ENCODE measurements at places on chromosomes 1 and 21. TPM values are rescaled to one million over a fixed set of nuclear protein-coding genes. Genes with fewer than 3 reads are reported as not detected.

FAM3B gene
- polyA plus RNA-seq = 0.09 TPM

LCE2C gene
- polyA plus RNA-seq = not detected

HSD3B2 gene
- polyA plus RNA-seq = not detected

BMP8A gene
- 1.0 TPM for polyA plus RNA-seq

GBP4 gene
- polyA plus RNA-seq = 12.4 TPM

SPTA1 gene
- polyA plus RNA-seq = 0.21 TPM

HAO2 gene
- not detected for polyA plus RNA-seq

ELAPOR1 gene
- polyA plus RNA-seq = 0.91 TPM

SGIP1 gene
- polyA plus RNA-seq = not detected

NBPF6 gene
- polyA plus RNA-seq = not detected

IER5 gene
- polyA plus RNA-seq = 134 TPM

LAD1 gene
- not detected for polyA plus RNA-seq

DNA sequence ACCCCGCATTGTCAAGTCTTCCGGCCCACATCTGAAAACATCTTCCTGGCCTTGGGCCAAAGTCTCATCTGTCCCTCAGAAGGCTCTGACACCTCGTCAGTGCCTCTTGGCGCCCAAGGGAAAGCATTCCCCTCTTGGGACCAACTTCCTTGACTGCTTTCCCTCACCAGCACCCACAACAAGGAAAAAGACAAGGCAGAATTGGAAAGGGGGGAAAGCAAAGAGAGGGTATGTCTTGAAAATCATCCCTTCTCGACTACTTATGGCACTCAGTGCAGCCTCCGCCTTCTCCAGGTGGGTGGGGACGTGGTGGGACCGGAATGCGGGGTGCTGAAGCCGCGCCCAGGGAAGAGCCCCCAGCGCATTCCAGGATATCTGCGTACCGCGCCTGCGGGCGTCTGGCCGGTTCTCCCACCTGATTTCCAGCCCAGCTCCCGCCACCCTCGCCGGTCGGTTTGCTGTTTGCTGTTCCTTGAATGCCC lies 554 bp upstream of the SLC39A1 start:
- no peak for DNase-seq

DNA sequence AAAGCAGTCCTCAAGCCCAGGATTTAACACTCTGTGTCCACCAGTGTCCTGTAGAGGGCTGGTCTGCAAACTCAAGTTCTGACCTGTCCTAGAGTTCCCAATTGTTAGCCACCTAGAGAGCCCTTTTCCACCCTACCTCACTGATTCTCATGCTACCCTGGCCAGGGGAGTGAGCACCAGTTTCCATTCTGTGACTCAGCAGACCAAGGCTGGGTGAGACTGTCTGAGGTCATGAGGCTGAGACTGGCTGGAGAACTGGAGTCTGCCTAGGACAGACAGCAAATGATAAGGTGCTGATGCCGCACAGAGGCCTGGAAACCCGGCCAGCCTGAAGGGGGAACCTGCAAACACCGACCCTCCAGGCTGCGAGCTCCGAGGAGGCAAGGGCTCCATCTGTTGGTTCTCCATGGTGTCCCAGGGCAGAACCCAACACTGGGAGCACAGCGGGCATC lies 13.7 kb downstream of the GLIS1 start:
- DNase-seq = no peak

- no peak for DNase-seq
These were observed 106.5 kb upstream of the ACTL8 start for GRCh38 chr1:17648457-17649145.

DNA sequence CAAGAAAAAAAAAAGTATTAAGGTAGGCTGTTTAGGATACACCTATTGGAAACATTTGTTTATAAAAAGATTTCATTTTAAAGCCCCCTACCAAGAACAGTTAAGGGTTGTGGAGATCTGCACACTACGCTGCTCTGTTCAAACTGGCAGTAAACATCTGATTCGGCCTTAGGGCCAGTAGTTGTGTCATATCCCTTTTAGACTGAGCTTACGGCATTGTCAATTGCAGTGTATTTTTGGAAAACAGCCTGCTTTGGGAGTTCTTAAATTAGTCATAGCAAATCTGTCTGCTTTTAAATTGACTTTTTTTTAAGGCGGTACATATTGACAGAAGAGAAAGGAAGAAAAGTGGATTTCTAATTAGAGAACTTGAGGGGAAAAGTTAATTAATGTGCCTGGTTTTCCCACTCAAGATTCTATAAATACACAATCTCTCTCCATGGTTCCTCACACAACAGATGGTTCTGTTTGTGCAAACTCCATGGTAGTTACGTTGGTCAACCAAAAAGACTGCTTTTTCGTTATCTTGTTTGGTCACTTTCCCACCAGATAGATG lies 1.7 kb upstream of the ELK4 start:
- DNase-seq = no peak

DNA sequence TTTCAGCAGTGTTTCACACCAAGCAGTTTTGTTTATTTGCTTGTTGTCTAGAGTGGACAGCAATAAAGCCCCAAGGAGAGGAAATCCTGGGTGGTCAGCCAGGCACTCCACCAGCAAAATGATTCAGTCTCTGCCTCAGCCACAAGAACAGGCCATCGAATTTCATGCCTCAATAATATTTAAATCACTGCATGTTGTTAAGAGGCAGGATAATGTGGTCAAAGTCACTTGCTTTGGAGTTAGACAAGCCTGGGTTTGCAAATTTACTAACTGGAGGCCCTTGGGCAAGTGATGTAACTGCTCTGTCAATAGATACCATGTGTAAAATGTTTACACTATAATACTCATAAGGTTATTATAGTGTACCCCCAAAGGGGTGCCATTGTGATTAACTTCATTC lies 349.6 kb downstream of the LMO4 start:
- no peak for DNase-seq

- no peak for DNase-seq
These were observed 357.8 kb upstream of the PTBP2 start for GRCh38 chr1:96363826-96364225.

GRCh38 chr1:8239306-8240023 lies 78.4 kb upstream of the SLC45A1 start:
- no peak for DNase-seq

DNA sequence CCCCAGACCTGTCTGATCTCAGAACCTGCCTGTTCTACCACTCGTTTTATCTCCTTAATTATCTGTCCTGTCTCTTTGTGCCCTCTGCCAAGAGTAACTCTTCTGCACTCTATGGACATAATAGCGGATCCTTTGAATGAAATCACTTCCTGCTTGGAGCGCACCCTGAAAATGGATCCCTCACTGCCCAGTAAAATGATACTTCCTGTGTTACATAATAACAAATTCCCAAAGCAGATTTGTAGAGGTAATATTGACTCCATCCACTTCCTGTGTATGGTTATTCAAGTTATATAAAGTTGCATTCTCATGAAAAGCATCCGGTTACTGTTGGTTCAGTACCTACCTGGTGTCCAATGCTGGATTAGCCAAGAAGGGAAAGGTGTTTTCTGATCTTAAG lies 246.0 kb downstream of the TRABD2B start:
- no peak for DNase-seq

GRCh38 chr1:154837034-154837671 lies 32.9 kb downstream of the KCNN3 start:
- DNase-seq = no peak

GRCh38 chr1:160981584-160982411 lies 27.2 kb upstream of the ITLN2 start:
- peak; percentile 39 for DNase-seq

- no peak for DNase-seq
These were observed 828 bp upstream of the MYBPH start for GRCh38 chr1:203176273-203177035.

GRCh38 chr1:150309758-150310508 lies 11.4 kb upstream of the PRPF3 start:
- DNase-seq = no peak

- no peak for DNase-seq
These were observed 11.4 kb downstream of the SLC1A7 start for GRCh38 chr1:53130878-53131589.

DNA sequence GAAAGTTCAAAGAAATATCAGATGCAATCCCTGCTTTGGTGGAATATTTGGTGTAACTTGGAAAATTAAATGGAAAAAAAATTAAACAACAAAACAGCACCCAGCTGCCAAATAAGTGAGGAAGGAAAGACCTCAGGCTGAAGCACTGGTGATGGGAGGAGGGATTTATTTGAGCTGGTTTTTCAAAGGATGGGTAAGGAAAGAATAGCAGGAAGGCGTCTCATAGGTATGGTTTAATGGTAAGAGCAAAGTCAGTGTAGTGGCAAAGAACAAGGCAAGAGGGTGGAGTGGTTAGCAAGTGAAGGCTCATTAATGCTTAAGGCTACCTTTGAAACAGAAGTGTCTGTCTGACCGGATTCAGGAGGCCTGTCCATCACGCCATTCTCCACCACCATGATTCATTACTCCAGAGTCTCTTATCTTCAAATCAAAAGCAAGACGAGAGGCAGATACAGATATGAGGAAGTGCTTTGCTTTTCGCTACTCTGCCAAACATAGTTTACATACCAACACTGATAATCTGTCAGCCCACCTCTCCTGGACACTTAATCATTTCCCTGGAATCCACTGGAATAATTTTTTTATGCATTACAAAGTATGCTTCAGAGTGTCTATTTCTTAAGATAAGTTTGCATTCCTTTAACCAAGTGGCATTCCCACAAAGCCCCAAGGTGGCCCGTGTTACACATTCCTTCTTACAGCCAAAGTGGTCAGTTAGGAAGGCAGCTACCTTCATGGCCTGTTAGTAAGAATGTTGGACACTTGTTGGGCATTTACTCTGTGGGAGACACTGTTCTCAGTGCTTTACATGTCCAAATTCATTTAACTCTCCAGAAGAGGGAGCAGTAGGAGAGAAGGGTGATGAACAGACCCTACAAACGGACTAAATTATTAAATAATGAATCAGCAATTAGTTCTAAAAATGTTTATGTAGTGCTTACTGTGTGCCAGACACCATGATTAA lies 146.6 kb downstream of the ROR1 start:
- no peak for DNase-seq

DNA sequence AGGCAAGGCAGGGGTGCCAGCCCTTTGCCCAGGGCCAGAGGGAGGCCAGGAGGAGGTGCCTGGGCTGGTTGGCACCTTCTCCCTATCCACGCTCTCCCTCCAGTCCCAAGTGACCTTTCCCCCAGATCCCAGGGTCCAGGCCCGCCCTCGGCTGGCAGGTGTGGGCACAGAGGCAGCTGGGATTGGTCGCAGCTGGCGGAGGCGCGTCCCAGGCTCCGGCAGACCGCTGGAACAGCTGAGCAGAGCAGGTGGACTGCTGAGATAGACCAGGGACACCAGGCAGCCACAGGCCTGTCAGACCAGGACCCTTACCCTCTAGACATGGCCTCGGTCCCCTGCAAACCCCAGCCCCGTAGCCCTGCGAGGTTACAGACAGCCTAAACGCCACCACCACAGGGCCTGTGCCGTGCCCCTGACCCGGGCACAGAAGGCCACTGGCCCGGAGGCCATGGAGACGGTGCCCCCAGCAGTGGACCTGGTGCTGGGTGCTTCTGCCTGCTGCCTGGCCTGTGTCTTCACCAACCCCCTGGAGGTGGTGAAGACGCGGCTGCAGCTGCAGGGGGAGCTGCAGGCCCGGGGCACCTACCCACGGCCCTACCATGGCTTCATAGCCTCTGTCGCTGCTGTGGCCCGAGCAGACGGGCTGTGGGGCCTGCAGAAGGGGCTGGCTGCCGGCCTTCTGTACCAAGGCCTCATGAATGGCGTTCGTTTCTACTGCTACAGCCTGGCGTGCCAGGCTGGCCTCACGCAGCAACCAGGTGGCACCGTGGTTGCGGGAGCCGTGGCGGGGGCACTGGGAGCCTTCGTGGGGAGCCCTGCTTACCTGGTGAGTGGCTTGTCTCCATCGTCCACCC lies at the start of gene SLC25A34:
Gene SLC25A34 (plus strand): TSS at position 221 of the 854 bp plus-strand sequence. CDS start 228 bp downstream, at position 449.
- no peak for DNase-seq

- no peak for DNase-seq
These were observed 28.4 kb downstream of the NTPCR start for GRCh38 chr1:232978815-232979214.

DNA sequence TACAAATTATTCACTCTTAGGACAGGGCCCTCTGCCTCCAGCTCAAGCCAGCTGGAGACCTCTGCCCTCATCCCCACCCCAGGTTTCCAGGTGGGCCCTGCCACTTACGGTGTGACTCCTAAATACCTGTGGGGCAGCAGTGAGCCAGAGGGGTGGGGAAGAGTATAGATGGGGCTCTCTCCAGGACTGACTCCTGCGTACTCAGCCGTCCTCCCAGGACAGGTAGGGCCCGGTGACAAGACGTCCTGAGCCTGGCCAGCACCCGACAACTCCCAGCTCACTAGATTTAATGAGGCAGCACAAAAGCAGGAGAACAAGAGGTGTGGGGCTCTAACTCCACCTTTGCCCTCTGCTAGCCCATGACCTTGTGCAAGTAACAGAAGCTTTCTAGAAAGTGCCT lies 16.8 kb downstream of the GNG12 start:
- DNase-seq = no peak

- no peak for DNase-seq
These were observed 11.4 kb upstream of the CDCA8 start for GRCh38 chr1:37680933-37681332.

- no peak for DNase-seq
These were observed 34.5 kb downstream of the RAB4A start for GRCh38 chr1:229305392-229305791.

GRCh38 chr1:152143150-152143887 lies 15.7 kb downstream of the RPTN start:
- no peak for DNase-seq

DNA sequence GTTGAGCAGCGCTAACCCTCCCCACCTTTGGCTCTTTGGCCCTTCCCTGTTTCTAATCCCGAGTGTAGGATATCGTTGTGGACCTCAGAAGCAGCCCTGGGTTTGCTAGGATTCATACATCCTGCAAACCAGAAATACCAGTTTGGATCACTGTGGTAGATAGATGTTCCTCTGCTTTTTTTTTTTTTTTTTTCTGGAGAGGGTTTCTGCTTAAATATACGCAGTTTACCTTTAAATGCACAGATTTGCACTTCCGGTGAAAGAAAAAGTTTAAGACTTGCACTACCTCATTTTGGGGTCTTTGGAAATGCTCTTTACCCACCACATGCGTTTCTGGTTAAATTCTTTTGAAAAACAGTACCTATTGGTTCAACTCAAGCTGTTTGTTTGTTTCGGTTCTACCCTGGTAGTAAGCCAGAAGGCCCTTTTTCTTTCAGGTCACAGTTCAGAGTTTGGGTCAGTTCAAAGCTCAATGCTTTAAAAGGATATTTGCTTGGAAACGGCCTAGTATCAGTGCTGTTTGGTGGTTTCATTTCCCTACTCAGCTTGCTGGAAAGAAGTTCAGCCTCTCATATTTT lies 908 bp downstream of the DDI2 start:
- DNase-seq = peak; percentile 71

DNA sequence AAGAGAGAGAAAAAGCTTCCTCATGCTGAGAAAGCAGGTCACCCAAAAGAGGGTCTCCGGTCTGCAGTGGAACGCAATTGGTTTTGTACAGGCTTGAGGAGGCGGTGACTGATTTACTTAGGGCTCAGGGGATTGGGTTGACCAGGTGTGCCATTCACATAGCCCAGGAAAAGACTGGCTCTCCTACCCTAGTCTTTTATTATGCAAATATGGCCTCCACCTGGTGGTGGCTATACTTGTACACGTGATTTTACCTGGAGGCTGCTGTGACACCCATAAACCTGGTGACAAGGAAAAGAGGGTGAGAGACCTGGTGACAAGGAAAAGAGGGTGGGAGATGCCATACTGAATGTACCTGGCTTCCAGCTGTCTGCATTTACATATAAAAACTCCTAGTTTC lies 49.9 kb downstream of the DNTTIP2 start:
- DNase-seq = no peak
